ENCODE measurements at places on chromosomes 11 and 22.

DNA sequence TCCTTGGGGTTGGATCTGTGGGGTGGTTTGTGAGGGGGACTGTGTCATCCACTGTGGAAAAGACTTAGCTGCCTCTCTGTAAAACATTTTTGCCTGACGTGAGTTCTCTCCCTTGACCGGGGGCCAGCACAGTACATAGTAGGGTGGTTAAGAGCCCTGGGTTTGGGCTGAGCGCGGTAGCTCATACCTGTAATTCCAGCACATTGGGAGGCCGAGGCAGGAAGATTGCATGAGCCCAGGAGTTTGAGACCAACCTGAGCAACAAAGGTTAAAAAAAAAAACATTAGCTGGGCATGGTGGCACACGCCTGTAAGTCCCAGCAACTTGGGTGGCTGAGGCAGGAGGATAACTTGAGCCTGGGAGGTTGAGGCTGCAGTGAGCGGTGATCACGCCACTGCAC lies 74.7 kb upstream of the WNT7B start:
- DNase-seq, result no peak

GRCh38 chr11:27700351-27701301 lies at the start of gene BDNF:
Gene BDNF, minus strand, starts transcription at chr11:27700455. Its CDS starts 41,891 bp downstream, at chr11:27658564.
- no peak for DNase-seq

GRCh38 chr22:44448271-44448830 lies 49.7 kb downstream of the RTL6 start:
- no peak for DNase-seq

GRCh38 chr11:19460718-19461405 lies 220.1 kb upstream of the E2F8 start:
- DNase-seq, result no peak

DNA sequence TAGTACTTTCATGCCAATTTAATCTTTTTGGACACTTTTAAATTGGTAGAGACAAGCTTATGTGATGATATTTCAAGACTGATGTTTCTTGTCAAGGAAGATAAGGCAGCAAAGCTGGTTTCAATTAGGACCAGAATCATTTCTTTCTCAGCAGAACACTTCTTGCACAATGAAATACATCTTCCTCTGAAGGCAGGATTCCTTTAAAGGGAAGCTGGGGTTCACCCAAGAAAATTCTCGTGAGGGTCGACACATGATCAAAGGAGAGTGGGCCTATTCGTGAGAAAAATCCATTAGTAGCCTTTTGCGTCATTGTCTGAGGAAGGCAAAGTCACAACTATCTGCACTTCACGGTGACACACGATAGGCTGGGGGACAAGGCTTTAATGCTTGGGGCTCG lies 17.6 kb downstream of the TTC12 start:
- DNase-seq, result no peak

DNA sequence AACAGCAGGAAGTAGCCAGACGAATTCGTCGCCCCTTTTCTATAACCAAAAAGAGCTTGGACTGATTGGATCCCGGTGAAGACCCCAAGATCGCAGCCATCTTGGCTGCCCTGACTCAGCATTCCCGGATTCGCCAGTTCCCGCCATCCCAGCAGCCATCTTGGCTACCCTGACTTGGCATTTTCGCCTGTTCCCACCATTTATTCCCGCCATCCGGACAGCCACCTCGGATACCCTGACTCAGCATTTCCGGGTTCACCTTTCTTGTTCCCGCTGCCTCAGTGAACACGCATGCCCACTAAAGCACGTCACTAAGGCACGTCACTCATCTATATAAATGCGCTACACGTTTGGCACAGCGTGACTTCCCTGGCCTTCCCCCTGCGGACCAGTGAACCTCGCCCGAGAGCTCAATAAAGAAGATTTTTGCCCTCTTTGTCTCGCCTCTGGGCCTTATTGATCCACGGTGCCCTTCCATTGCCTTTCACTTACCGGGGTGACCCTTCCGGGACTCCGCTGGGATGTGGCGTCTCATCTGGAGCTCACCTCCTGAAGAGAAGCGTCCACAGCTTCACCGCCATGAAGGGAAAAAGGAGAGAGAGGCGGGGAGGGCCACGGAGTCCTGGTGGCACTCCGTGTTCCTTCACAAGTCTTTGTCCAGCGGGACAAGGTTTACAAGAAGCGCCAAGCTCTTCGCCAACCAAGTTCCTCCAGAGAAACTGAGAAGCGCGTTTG lies 4.0 kb upstream of the OR56A3 start:
- DNase-seq, result no peak

GRCh38 chr11:79834015-79834414 lies 393.2 kb upstream of the TENM4 start:
- DNase-seq, result no peak

- DNase-seq, result no peak
Measured at GRCh38 chr22:47038206-47038835, 275.9 kb downstream of the TBC1D22A start.

DNA sequence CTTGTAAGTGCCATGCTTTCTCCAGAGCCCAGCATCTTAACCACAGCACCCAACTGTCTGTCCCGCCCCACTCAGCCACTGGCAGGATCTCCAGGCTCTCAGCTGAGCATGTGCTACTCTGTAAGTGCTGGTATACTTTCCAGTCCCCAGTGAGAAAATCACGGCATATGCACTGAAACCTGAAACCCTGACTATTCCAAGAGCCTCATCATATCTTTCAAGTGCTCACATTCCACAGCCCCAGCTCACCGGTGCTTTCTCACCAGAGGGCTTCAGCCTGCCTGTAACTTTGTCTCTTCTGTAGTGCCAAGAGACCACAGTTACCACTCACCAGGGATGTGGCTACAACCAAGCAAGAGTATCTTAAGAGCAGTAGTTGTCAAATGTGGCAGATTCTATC lies 24.4 kb upstream of the PAMR1 start:
- DNase-seq, result no peak

DNA sequence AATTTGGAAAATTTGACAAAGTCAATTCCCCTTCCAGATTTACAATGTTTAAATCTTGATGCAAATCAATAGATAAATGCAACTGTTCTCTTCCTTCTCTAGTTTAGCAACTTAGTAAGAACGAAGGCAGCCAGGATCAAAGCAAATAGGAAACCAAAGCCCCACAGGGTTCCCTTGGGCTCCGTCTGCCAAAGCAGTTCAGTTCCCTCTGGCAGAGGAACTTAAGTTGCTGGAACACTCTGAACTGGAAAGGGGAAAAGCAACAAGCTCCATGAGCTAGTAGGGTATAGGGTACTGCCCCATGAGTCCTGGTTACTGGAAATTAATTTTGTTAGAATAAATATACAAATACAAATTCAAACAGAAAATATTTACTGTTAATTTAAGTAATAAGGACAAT lies 91.3 kb downstream of the RELT start:
- DNase-seq, result peak; percentile 19

GRCh38 chr22:23984430-23984829 lies 4.5 kb downstream of the GSTT2 start:
- DNase-seq, result peak; percentile 67

GRCh38 chr11:12884751-12885318 lies 124.3 kb upstream of the RASSF10 start:
- no peak for DNase-seq

- no peak for DNase-seq
Measured at GRCh38 chr11:18669711-18670110, 28.9 kb upstream of the TMEM86A start.

GRCh38 chr11:126696982-126697381 lies 303.6 kb downstream of the KIRREL3 start:
- no peak for DNase-seq

DNA sequence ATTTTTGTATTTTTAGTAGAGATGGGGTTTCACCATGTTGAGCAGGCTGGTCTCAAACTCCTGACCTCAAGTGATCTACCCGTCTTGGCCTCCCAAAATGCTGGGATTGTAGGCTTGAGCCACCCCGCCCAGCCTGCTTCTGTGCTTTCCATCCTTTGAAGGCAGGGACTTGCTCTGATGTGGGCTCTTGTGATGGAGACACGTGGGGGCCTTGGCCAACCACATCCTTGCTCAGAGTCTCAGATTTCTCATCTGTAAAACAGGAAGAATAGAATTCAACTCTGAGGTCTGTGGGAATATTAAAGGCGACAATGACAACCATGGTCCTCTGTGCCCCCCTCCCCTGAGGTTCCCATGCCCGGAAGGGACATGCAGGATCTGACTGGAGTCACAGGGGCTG lies 3.8 kb upstream of the GGA1 start:
- DNase-seq, result peak; percentile 56

DNA sequence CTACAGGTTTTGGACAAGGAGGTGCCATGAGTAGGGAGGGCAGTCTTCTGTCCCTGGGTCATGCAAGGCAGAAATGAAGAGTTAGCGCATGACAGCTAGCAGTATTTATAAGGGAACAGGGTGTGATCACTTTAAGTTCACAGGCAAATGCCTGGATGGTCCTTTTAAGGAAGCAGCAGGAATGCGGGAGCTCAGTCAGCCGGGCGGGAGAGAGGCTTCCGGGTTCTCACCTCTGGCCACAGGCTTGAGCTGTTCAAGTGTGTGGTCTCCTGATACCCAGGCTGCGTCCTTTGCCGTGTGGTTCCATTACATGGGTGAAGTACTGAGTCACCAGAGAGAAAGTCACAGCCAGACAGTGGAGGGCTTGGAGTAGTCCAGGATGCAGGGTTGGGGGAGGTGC lies 105.4 kb downstream of the BCR start:
- DNase-seq, result no peak

- DNase-seq, result no peak
Measured at GRCh38 chr11:60925868-60926267, 1.6 kb downstream of the TMEM132A start.

- DNase-seq, result no peak
Measured at GRCh38 chr11:19537803-19538453, 174.7 kb upstream of the NAV2 start.

DNA sequence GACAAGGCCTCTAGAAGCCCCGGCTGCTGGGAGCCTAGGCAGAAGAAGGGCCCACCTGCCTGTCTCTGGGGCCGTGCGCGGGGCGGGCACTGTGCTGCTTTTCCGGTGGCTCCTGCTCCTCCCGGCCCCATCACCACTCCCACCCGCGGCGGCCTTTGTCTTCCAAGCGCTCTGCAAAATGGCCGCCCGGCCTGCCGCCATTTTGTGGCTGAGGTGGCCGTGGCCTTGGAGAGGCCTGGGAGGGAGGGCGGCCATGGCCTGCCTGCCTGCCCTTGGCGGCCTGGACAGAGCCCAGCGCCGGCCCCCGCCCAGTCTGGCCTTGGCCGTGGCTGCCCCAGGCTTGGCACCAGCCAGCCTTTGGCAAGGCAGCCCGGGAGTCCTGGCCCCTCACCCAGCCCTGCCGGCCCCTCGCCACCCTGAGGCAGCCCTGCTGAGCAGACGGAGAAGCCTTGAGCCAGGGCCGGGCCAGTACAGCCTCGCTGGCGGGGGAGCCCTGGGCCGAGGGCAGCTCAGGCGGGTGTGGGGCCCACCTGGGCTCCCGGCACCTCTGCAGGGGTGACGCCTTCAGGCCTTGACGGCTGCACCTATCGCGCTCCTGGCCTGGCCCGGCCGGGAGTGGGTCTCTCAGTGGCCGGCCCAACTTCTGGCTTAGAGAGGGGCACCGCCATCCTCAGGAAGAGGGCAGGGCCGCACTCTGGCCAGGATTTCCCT lies 46.0 kb upstream of the PPARA start:
- DNase-seq, result no peak

GRCh38 chr11:20127671-20128527 lies 32.4 kb downstream of the DBX1 start:
- DNase-seq, result peak; percentile 69

- DNase-seq, result no peak
Measured at GRCh38 chr22:44442186-44442815, 55.7 kb downstream of the RTL6 start.

GRCh38 chr11:134942681-134943080 lies 530.6 kb upstream of the B3GAT1 start:
- no peak for DNase-seq

- no peak for DNase-seq
Measured at GRCh38 chr11:123211149-123211852, 16.3 kb upstream of the CLMP start.

DNA sequence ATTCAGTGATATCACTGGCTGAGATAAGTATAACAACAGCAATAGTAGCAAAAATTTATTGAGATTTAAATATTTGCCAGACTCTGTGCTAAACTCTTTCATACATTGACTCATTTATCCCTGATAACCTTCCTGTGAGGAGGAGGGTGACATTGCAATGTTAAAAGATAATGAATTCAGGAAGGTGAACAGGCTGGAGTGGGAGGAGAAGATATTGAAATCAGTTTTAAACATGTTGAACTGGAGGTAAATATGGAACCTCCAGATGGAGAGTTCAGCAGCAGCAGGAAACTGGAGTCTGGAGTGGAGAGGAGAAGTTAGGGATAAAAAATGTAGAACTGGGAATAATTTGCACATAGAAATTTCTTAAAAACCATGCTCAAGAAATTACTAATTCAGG lies 142.0 kb upstream of the FAT3 start:
- no peak for DNase-seq

- no peak for DNase-seq
Measured at GRCh38 chr22:28843633-28844032, 39.7 kb upstream of the ZNRF3 start.

DNA sequence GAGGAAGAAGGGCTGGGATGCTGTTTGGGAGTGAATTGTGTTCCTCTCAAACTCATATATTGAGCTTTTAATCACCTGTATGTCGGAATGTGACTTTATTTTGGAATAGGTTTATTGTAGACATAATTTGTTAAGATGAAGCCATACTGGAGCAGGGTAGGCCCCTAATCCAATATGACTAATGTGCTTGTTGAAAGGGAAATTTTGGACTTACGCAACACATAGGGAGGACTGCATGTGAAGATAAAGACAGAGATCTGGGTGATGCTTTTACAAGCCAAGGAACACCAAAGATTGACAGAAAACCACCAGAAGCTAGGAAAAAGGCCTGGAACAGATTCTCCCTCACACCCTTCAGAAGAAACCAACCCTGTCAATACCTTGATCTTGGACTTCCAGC lies 43.2 kb upstream of the OVCH2 start:
- DNase-seq, result no peak

DNA sequence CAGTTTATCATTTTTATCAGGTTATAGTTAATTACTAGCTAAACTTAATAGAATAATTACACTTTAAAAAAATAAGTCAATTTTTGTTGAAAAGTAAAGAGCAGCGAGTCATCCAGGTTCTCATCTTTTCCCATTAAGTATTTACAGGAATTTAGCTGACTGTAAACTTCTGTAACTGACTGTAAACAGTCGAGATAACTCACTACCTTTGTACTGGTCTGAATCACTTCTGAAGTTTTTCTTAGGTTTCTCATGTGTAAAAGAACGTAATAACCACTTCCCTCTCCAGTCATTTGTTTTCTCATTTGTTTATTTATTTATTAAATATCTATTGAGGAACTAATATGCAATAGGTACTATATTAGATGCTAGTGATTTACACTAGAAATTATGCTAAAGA lies 270.8 kb downstream of the DYNC2H1 start:
- no peak for DNase-seq

- DNase-seq, result no peak
Measured at GRCh38 chr11:44835296-44835695, 108.5 kb downstream of the TSPAN18 start.
